Non-pigmented ciliary epithelial cell (primary cell): ENCODE measurements at places on chromosomes 6 and 20.

DNA sequence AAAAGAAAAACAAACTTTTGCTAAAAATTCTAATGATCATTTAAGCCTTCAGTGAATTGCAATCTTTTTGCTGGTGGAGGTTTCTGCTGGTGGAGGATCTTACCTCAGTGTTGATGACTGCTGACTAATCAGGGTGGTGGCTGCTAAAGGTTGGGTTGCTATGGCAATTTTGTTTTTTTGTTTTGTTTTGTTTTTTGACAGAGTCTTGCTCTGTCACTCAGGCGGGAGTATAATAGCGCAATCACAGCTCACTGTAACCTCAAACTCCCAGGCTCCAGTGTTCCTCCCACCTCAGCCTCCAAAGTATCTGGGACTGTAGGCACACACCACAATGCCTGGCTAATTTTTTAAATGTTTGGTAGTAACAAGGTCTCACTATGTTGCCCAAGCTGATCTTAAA lies 94.7 kb downstream of the ANKRD6 start:
- DNase-seq = no peak

DNA sequence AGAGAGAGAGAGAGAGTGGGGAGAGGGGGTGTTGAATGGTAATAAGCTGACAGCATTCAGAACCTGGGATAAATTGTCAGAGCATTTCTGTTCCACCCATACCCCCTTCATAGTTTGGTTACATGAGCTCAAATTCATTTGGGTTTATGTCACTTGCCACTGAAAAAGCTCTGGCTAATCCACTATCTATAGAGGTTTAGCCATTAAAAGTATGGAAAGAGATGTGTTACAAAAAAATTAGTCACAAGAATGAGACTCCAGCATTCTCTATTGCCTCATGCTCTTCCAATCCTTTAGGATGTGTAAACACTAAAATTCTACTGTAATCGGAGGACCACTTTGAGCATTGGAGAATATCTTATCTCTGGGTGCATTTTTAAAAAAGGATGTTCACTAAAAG lies 297.6 kb upstream of the TCF21 start:
- no peak for DNase-seq

DNA sequence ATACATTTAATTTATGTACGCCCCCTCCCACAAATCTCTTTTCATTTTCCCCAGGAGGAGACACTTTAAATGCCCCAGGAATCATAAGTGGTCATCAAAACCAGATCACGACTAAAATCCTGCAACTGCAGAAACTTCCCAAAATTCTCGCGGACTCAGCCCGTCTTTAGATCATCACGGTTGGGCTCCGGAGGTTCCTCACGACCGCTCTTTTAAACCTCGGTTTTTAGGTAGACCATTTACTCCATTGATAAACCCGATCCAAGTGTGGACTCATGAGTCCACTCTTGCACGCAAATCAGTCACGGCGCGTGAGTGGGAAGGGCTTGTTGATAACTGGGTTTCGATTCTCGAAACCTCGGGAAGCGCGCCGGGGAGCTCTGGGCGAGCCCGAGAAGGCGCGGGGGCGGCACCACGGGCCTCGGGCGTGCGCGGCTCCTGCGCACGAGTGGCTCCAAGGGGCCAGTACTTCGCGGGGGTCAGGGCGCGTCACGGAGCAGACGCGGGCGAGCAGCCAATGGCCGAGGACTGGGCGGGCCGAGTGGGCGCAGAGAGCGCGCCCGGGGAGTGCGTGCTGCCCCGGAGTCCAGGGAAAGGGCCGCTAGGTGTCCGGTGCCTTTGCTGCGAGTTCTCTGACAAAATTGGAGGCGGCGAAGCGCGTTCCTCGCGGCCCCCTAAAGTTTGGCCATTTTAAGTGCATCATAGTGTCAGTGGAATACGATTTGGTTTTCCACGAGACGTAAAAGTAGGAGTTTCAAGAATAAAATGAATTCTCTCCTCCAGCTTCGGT lies 635 bp upstream of the TENT5A start:
- DNase-seq = no peak

- DNase-seq = no peak
Measured at GRCh38 chr20:56928007-56928406, 298.9 kb downstream of the TFAP2C start.

- DNase-seq = no peak
Measured at GRCh38 chr20:57849521-57850215, 139.9 kb upstream of the PMEPA1 start.

DNA sequence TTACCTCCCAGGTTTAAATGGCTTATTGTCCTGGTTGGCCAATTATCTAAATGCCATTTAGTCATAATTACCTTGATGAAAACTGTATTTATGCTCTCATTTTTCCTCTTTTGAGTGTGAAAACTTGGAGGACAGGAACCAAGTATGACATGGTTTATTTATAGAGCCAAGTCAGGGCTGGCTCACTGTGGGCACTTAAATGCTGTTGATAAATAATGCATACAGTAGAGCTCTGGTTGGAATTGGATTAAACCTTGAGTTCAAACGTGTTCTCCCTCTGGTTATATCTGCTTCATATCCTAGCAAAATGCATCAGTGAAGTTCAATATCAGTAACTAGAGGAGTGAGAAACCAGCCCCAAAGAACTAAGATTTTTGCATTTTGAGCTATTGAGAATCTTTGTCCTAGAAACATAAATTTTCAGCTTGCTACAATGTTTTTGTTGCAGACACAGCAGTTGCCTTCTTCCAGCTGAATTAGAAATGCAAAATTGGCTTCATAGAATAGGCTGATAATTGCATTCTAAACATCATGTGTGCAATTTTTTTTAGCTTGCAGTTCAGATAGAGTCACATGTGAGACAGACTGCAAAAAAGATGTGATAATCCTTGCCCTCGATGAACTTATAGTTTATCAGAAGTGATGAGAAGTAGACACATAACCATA lies 255.8 kb downstream of the BTBD3 start:
- DNase-seq = no peak

DNA sequence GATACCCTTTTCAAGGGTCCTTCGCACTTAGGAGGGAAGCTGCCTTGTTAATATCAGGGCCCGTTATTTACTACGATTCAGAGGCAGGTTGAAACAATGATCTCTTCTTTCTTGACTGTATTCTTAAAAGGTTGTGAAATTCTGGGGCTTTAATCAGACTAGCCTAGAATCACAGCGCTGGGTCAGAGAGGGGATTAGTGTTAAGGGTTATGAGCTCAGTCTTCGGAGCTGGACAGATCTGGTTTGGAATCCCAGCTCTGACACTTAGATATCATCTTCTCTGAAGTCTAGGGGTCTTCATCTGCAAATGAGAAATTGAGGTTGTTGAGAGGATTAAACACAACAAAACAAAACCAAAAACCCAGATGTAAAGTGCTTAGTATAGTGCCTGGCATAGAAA lies 77.4 kb downstream of the CD83 start:
- no peak for DNase-seq

GRCh38 chr20:13638162-13638495 lies 603 bp downstream of the TASP1 start:
- no peak for DNase-seq

GRCh38 chr6:140636271-140636907 lies 1261.9 kb upstream of the CITED2 start:
- no peak for DNase-seq

DNA sequence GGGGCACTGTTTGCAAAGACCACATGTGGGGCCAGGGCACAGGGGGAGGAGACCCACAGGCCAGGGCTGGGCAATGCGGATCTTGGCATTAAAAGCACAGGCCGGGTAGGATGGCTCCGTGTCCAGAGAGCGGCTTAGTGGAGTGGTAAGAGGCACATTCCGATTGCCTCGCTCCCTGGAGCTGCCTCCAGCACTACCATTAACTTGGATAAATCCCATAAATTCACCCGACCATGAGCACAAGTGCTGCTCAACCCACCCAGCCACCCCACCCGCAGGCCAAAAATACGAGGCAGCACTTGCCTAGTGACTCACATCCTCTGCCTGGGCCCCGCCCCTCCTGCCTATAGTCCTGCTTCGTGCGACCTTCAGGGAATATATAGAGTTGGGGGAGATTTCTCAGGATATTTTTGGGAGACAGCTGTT lies 67.5 kb upstream of the QKI start:
- DNase-seq = no peak

DNA sequence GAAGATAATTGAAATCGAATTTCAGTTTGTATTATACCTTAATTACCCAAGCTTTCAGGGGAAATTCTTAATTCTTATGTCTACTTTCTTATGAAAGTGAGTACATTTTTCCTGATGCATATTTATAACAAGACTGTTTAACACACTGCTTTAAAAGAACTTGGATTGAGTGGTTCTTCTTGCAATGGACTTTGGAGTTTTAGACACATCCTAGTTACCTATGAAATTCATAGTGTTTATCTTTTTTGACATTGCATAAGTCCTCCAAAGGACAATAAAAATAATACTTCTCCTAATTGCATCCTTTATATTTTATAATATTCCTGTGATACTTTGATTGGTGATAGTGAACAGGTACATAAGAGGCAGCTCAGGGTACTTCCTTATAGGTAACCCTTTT lies 395.6 kb upstream of the FLRT3 start:
- DNase-seq = no peak

DNA sequence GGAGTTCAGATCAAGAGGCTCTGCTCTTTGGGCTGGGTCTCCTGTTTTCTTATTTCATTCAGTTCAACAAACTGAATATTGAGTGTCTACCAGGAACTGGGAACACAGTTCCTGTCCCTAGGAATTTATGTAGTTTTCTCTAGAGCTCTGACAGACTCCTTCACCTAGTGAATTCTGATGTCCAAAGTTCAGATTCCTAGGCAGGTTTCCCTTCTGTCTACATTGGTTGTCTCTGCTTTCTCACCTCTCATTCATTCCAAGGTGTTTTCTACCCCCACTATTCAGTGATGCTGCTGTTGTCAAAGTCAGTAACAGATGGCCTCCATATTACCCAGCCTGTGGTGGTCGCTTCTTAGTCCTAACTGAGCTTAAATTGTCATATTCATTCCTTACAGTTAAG lies 4.4 kb downstream of the SMIM13 start:
- DNase-seq = no peak

GRCh38 chr20:63150391-63150898 lies 65.5 kb downstream of the YTHDF1 start:
- DNase-seq = no peak

DNA sequence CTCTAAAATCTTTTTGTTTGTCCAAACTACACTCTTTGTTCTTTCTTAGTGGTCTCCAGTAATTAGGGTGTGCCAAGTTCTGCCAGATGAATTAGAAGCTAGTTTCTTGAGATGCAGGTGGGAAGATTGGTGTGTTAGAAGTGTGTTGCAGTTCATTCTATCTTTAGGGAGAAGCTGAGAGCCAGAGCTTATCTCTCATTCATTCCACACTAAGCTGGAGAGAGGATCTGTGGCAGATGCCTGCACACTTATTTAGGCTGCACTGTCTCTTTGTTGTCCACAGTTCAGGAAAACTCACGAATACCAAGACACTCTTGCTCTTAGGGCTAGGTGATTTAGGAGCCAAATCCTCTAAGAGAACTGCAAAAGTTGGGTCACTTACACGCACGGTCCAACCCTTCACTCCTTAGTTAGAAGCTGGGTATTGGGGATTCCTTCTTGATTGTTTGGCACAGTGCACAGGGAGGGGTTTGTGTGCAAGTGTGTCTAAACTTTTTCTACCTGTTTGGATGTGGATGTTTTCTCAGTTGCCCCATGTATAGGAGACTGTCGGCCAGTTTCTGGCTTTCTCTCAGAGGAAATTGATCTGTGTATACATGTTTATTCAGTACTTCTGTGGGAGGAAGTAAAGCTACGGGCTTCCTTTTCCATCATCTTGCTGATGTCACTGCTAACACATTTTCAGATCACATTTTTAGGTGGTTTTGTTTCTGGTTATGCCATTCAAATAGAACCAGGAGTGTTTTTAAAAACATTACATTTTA lies 49.5 kb downstream of the SMAP1 start:
- DNase-seq = no peak

DNA sequence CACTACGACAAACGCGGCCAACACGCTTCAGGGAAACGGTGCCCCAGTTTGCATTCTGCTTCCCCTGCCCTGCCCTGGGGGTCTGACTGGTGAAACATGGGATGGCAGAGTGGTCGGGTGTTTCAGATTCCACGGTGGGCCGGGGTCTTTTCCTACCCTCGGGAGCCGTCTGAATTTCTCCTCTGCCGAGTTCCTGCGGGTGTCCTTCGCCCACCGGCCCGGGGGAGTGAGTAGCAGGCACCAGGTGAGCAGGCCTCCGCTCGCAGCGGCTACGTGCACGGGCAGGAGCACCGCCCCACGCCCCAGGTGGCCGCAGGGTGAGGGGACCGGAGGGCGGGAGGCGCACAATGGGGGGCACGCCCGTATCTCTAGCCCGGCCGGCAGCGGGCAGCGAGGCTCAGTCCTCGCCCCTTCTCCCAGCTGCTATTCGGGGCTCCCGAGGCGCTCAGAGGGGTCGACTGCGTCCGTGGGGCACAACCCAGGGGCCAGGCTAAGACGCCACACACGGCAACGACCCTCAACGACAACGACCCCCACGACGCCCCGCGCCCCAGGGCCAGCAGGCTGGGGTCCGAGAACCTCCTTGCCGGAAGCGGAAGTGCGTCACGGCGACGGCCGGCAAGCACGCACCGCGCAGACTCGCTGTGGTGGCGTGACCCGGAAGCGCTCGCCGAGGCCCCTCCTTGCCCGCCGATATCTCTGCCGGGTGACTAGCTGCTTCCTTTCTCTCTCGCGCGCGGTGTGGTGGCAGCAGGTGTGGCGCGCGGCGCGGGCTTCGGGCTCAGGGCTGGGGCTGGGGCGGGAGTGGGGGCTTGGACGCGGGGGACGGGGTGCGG lies at the start of gene RPS21:
Gene RPS21 (plus strand): TSS at position 721 of the 836 bp plus-strand sequence. CDS start 236 bp downstream, outside the sequence.
- DNase-seq = peak; percentile 51

DNA sequence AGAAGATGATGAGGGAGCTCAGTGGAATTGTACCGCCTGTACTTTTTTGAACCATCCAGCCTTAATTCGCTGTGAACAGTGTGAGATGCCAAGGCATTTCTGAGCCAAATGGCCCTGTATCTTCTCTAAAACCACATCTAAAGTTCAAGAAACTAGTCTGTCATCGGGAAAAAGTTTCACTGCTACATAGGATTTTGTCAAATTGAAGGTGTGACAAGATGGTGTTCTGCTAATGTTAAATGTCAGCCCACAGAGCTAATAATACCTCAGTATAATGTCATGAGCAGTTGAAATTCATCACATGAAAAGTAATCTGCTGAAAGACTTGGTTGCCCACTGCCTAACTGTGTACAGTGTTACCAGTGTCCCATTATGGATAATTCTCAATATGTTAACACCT lies 9.6 kb downstream of the SUMO4 start:
- no peak for DNase-seq

- DNase-seq = no peak
Measured at GRCh38 chr6:146813554-146813953, 214.8 kb downstream of the ADGB start.
